ENCODE measurements at places on chromosomes 12 and 14. TPM values are rescaled to one million over a fixed set of nuclear protein-coding genes. Genes with fewer than 3 reads are reported as not detected.

- no peak for DNase-seq
These were observed 41.4 kb downstream of the BCAT1 start for GRCh38 chr12:24907464-24907863.

DNA sequence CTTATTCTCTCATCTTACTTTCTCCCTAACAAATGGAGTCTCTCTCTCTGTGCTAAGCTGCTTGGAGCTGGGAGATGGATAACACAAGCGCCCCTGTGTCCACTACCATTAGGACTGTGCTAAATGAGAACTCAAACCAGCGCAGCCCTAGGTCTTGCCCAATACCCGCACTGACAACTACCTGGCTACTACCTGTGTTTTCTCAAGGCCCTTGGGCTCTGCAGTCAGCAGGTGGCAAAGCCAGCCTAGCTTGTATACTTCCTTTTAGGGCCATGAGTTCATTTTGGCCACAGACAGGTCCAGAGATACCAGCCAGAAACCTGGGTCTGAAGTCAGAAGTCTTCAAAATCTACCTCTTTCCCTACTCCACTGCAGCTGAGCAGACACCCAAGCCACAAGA, 13.0 kb upstream of the SLCO1B1 start:
- DNase-seq = no peak

GRCh38 chr12:82555699-82556098, 131.0 kb upstream of the TMTC2 start:
- no peak for DNase-seq

NCOR2 gene
- 205 TPM for total RNA-seq

MANSC4 gene
- total RNA-seq = not detected

DNA sequence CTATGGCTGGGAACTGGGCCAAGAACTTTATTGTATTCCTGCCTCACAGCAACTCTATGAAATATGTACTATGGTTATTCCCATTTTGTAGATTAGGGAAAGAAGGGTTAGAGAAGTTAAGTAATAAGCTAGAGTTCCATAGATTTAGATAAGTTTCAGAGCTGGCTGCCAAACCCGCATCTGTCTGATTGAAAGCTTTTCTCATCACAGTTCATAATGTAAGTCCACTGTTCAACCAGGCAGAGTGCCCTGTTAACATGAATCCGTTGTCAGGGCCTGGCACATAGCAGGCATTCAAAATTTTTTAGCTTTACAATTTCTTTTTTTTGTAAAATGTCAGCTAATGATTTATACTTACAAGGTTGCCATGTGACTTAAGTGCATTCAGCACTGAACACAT, 467.3 kb downstream of the NRXN3 start:
- DNase-seq = no peak

GRCh38 chr14:36738269-36738668, 76.6 kb downstream of the PAX9 start:
- DNase-seq = no peak

RERG gene
- total RNA-seq = 44.7 TPM

DNA sequence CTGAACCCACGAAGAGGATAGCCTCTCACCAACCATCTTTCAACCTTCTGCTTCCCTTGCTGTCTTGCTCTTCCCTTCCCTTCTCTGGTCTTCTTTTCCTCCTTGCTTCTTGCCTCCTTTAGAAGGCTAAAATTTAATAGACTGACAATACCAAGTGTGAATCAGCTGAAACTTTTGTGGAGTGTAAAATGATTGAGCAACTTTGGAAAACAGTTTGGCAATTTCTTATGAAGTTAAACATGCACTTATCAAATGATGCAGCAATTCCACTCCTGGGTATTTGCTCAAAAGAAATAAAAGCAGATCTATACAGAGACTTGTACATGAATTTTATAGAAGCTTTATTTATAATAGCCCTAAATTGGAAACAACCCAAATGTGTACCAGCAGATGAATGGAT, 3.3 kb upstream of the KRT86 start:
- DNase-seq = no peak

DNA sequence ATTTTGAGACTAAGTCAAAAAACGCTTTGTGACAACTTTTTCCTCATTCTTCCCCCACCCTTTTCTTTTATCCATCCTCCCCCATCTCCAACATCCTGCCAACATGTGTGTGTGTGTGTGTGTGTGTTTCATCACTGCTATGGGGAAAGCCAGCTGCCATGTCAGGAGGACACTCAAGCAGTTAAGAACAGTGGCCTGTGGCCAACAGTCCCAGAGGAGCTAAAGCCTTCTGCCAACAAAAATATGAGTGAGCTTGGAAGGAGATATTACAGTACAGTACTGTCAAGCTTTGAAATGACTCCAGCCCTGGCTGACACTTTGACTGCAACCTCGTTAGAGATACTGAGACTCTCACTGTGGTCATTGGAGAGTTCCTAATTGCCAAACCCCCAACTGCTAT, 5.0 kb upstream of the CSRP2 start:
- peak; percentile 88 for DNase-seq

- no peak for DNase-seq
These were observed 3.3 kb downstream of the GPR135 start for GRCh38 chr14:59461891-59462290.

OTX2 gene
- total RNA-seq = not detected

ERH gene
- total RNA-seq = 168 TPM

LGR5 gene
- total RNA-seq = 0.19 TPM

- no peak for DNase-seq
These were observed 227.9 kb downstream of the KTN1 start for GRCh38 chr14:55807881-55808379.

DNA sequence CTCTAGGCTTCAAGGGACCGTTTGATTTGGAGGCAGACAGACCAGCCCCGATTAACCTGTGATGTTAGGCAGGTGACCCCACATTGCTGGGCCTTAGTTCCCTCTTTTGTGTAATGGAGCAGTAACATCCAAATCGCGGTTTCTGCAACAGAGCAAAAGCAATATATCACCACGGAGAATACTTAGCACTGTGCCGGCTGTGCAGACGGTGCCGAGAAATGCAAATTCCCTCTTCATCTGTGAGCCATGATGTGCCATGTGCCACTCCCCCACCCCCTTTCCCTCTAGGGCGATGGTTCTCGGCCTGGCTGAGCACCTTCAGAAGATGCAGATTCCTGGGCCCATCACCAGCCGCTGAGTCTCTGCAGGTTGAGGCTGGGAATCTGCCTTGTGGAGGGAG, 10.9 kb downstream of the BCL7A start:
- DNase-seq = no peak

HSPB8 gene
- total RNA-seq = 81.3 TPM
